ENCODE measurements at places on chromosomes 3 and 15.
A peak's percentile ranks its signal among the peaks of the same experiment; 100 is the strongest.

- DNase-seq: no peak
These were observed 4.3 kb downstream of the CD276 start for GRCh38 chr15:73688455-73688854.

- DNase-seq: no peak
These were observed 48.1 kb upstream of the SEMA6D start for GRCh38 chr15:47669221-47669620.

DNA sequence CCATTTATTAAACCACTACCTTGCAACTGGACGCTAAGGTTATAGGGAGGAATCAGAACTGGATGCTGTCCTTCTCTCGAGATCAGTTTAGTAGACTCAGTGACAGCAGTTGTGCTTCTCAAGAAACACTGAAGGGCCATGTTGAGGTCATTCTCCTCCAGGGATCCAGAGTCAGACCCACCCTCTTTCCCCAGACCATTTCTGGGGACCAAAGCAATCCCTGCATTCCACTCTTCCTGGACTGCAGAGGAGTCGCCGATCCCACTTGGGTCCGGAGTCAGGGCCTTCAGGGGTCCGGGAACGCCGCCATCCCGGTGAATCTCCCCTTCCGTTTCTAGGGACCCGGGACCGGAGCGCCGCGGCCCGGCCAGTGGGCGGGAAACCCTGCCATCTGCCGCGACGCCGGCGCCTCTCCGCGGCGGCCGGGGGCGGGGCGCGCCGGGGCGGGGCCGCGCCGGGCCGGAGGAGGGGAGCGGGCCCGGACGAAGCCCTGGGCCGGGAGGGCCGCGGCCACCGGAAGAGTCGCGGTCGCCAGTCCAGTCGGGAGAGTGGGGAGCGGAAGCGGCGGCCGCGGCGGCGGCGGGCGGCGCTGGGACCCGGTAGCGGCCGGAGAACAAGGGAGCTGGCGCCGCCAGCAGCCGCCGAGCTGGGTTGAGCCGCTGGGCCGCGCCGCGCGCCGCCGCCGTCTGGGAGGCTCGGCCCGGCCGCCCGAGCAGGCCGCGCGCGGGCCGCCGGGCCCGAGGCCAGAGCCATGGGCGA, at the start of gene DVL3:
TSS of gene DVL3 (plus strand) at position 493 of the 759 bp plus-strand sequence. CDS start at position 752, 259 bp downstream.
- peak; percentile 61 for DNase-seq

DNA sequence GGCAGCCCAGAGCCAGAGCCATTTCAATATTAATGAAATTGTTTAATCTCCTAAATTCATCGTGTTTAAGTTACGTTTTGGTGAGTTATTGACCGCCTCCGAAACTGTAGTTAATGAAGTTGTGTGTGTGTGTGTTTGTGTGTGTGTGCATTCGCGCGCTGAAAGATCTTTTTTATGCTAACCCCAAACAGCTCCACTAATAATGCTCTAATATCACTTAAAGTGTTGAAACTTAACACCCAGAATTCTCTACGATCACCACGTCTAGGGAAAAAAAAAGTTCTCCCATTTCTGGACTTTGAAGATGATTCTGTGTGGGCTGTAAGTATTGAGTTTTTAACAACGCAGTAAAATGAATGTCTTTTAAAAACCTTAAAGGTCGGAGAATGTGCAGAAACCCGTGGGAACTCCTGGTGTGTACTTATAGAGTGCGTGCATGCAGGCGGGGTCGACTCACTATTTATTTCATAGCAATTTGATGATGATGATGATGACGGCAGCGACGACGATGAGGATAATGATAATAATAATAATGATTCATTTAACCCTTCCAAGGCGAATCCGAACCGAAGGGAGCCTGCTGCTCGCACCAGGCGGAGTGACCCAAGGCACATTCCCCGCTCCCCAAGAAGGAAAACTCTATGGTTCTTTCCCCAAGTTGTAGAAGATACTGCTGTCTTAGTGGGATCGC, 1.4 kb upstream of the FOXB1 start:
- DNase-seq: no peak

- no peak for DNase-seq
These were observed 16.3 kb downstream of the SLC6A20 start for GRCh38 chr3:45779746-45780735.

- no peak for DNase-seq
These were observed 90.1 kb downstream of the B3GALNT1 start for GRCh38 chr3:161014843-161015749.

- DNase-seq: no peak
These were observed 7.6 kb downstream of the SCG3 start for GRCh38 chr15:51688863-51689262.

DNA sequence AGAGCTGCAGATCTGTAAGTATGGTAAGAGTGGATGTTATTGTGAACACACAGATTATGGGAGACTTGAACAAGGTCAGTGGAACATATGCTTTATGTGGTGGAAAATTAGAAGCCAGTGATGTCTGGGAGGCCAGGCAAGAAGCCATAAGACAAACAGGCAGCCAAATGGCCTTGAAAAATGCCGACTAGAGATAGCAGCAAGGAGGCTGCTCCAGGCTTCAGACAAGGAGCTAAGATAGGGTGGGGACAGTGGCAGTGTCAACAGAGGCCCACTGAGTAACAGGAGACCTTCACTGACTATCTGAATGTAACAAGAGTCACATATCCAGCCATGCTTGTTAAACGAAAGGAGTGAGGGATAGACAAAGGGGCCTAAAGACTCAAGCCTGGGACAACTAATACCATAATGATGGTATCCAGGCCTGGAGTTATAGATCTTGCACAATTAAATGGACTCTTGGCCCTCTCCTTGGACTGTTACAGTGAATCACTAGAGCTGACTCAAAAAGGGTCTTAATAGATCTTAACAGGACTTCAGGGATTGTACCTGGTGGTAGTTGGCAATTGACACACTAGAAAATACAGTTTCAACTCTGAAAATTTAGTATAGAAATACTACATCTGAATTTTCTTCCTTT, 50.6 kb downstream of the CFAP20DC start:
- DNase-seq: no peak

GRCh38 chr3:178465260-178466180, 70.7 kb upstream of the KCNMB2 start:
- no peak for DNase-seq

DNA sequence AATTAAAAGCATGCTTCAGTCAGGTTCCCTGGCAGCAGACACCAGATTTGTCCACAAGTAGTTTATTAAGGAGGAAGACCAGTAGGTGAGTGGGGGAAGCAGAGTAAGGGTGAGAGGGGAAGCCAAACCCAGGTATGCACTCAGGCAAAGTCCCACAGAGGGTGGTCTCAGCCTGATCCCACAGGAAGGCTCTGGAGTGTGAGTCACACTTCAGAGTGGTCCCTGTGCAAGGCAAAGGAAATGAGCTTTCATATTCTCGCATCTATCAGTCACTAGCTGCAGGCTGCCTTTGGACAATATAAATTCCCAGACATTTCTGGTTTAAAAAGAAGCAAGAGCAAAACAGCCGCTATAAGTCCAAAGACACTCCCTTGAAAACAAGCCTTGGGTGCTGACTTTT, 78.5 kb downstream of the TRANK1 start:
- no peak for DNase-seq

DNA sequence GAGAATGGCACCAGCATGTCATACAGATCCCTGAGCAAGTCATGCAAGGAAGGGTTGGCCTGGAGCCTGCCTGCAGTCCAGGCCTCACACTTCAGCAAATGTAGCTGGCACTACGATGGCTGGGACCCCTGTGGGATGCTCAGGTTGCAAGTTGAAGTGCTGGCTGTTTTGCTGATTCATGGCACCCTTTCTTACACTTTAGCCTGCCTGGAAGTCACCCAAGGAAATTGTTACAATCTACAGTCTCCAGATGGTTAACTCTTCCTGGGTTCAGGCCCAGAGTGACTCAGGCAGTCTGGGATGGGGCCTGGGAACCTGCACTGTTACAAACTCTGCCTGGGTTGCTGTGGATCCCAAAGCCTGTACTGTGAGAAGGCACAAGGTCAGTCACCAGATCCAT, 91.0 kb upstream of the SLC6A11 start:
- no peak for DNase-seq

DNA sequence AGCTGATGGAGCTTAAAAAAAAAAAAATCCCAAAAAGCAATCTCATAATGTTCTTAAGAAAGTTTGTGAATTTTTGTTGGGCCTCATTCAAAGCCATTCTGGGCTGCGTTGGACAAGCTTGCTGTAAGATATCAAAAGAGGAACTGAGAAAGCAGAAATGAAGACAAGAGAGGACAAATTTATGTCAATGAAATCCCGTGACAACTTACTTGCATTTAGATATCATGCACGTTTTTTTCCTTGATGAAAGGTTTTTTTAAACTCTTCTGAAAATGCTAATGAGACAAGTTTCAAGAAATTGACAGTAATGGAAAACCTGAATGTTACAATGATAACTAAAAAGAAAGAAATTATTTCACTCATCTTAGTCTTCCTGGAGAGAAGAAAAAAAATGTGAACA, 662.9 kb downstream of the SQOR start:
- no peak for DNase-seq

Measured in stimulated activated naive CD8-positive, alpha-beta T cell treated with anti-CD3 and anti-CD28 coated beads, Interleukin-15, Interleukin-2, amounts not matched to agents 100 U/mL and 50 U/mL, for 24 hours (primary cell).